ENCODE measurements at places on chromosomes 1 and 21.

GRCh38 chr1:17805869-17806684 lies 50.9 kb downstream of the ACTL8 start:
- no peak for DNase-seq

DNA sequence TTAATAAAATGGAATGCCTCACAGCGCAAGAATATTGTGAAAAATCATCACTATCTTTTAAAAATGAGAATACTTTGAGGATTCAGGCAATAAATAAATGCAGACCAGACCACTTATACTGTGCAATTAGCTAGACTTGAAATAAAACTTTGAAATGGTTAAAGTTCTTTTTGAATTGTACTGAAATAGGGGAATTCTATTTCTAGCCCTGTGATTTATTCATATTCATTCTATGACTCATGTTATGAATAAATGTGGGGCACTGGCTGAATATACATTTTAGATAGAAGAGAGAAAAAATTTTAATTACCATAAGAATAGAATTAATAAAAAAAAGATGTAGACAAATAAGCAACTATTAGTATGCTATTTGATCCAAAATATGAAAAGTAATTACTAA lies 16.4 kb upstream of the USP25 start:
- no peak for DNase-seq

DNA sequence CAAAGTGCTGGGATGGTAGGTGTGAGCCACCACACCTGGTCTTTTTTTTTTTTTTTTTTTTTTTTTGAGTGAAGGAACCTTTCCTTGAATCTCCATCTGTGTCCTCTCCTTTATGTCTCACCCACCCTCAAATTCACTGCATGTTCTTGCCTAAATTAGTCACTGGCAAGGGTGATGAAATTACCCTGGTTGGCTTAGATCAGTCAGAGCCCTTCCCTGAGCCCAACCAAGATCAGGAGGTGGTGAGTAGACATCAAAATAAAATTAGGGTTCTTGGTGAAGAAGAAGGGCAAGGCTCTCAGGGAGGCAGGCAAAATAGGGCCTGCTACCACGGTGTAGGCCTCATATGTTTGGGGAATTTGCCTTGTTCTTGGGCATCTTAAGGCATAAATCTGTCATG lies 5.3 kb upstream of the TNN start:
- DNase-seq = peak; percentile 11

DNA sequence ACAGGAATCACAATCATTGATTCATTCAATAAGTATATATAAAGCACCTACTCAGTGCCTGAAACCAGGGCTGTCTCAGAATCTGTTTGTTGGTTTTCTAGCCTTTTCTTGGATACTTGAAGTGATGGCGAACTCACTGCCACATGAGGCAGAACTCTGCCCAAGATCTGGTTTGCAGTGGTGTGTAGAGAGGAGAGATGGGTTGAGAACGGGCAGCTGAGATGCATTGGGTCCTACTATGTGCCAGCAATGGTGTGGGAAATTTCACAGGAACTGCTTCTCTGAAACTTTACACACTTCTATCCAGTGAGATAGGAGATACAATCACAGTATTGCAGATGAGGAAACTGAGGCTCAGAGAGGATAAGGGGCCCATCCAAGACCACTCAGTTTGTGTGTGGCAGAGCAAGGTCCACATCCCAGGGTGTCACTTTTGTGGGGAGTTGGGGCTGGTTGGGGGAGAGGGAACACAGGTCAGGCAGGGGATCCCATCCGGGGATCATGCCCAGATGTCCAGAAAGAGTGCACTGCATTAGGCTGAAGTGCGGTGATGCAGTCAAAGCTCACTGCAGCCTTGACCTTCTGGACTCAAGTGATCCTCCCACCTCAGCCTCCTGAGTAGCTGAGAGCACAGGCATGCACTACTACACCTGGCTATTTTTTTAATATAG lies 83.7 kb upstream of the IFFO2 start:
- DNase-seq = no peak

GRCh38 chr1:203455706-203456105 lies 19.9 kb upstream of the PRELP start:
- DNase-seq = no peak

DNA sequence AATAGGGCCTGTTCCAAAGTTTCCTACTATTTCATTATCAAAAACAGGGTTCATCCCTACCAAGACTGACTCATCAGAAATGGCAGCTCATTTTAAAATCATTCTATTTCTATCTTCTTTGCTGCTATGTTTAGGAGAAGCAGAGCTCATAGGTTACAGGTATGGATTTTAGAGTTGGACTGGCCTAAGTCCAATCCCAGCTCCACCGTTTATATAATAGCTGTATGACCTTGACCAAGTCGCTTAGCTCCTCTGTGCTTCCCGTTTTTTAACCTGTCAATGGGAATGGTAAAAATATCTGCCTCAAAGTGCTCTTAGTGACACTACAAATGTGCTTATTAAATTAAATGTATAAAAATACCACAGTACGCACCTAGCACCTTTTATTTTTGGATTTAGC lies 412.6 kb downstream of the ZP4 start:
- DNase-seq = no peak

- no peak for DNase-seq
Measured at GRCh38 chr1:221716713-221717484, 25.0 kb downstream of the DUSP10 start.

- no peak for DNase-seq
Measured at GRCh38 chr1:75613916-75614315, 3.0 kb upstream of the SLC44A5 start.

DNA sequence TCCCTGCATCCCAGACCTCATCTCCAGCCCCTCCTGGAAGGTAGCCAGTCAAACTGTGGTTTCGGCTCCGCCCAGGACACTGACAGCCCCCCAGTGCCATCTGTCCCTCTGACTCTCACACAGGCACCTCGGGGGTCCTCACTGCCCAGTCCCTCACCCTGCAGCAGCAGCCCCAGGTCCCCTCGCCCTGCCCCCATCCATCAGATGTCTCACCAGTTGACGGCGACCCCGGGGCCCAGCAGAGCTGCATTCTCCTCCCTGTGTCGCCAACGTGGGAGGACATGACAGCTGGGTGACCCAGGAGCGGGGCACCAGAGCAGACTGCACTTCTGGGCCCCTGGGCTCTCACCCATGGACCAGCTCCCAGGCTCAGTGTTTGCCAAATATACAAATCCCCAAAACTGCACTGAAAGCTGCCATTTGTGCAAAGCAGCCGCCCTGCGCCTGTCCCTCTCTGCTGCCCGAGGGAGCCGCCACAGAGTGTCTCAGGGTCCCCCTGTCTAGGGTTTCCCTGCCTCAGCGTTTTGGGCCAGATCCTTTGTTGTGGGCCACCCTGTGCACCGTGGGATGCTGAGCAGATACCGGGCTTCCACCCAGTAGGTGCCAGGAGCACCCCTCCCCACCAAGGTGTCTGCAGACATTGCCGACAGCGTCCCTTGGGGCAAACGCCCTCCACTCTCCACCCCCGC lies 48.2 kb downstream of the PRDM15 start:
- no peak for DNase-seq

GRCh38 chr1:40350391-40350790 lies 23.1 kb upstream of the SMAP2 start:
- DNase-seq = no peak

- DNase-seq = no peak
Measured at GRCh38 chr1:99424087-99424486, 159.8 kb downstream of the PLPPR4 start.

DNA sequence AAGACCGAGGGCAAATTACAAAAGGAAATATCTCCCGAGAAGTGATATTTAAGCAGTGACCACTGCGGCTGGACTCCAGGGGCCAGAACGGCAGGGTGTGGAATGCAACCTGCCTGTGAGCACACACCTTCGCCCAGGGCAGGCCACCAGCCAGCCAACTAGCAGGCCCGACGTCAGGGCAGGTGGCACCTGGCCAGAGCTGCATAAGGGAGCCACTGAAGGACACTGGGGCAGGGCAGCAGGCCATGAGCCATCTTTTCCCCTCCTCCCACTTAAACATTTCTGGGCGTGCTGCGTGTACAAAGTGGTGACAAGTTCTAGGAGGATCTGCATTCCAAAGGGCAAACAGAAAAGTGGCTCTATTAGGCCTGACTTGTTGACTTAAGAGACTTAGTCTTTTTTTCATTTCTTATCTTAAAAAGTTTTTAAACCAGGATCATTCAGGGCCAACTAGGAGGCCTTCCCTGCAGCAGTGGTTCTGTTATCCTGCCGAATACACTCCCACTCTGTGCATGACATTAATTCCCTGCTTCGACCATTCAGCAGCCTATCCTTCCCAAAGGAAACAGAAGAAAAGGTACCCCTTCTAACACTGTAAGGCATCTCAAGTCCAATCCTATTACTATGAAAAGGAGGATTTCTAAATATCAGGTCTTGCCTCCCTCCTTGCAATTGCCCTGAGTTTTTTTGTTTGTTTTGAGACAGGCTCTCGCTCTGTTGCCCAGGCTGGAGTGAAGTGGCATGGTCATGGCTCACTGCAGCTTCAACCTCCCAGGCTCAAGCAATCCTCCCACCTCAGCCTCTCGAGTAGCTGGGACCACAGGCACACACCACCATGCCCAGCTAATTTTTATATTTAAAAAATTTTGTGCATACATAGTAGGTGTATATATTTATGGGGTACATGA lies 96.3 kb downstream of the BCAR3 start:
- no peak for DNase-seq

DNA sequence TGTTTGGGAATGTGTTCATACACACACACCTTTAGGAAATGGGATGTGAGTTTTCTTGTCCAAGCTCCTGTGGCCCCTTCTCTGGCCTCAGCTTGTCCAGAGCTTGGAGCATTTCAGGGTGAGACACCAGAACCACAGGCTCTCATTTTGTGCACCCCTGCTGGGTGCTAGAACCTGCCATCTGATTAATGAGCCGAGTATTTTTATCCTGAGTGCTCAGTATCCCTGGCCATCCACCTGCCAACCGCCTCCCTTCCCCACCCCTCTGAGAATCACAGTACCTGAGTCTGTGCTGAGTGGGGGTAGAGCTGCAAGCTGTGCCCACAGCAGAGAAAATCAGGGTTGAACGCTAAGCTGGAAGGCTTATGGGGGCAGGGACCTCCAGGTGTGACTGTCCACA lies 1.4 kb downstream of the CASQ1 start:
- DNase-seq = no peak

DNA sequence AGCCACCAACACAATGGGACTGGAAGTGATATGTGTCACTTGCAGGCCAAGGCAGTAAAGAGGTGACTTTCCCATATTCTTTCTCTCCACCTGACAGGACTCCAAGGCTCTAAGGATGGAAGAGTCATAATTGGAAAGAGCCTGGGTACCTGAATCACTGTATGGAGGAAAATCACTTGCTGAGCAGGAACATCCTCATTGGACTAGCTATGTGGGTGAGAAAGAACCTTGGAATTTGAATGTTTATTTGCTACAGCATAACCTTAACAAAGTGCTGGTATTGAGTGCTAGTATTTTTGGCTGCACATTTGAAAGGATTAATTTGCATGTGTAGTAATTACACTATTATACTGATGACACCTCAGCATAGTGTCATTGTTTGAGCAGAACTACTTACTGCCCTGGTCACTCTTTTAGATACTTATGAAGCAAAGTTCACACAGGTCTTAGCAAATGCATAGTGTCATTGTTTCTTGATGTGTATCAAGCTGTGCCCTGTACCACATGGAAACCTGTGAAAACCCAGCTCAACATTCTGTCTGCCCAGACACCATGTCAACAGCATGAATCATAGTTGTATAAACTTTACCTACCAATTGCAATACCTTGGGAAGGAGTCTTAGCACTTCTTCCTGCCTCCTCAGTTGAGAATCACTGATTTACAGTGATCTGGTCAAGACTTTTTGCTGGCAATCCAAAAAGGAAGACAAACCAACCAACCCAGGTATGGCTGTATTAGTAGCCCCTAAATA lies 5.1 kb upstream of the S100A10 start:
- DNase-seq = no peak

- DNase-seq = no peak
Measured at GRCh38 chr21:31293986-31294385, 50.1 kb downstream of the TIAM1 start.

- DNase-seq = no peak
Measured at GRCh38 chr1:183877053-183877720, 72.3 kb downstream of the RGL1 start.

GRCh38 chr1:246728311-246728710 lies 4.1 kb downstream of the SCCPDH start:
- DNase-seq = no peak

GRCh38 chr1:116918714-116919357 lies 9.1 kb downstream of the PTGFRN start:
- DNase-seq = no peak

DNA sequence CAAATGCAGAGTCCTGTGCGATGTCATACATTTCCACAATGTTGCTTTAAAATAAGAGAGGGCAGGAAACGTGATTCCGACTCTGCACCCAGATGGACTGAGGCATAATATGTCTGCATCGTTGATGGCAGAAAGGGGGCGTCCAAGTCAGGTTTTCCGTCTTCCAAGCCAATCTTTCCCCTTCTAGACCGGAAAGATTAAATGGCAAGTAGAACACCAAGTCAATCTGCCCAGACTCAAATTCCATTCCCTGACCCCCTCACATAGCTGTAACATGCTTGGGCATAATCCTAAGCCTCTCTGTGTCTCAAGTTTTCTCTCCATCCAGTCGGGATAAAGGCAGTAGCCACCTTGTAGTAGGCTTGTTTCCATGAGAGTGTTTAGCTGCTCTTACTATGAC lies 14.4 kb downstream of the PCP4 start:
- DNase-seq = no peak

- DNase-seq = no peak
Measured at GRCh38 chr21:37620401-37620800, 253.8 kb downstream of the DYRK1A start.

GRCh38 chr1:82073659-82074058 lies 272.9 kb downstream of the ADGRL2 start:
- DNase-seq = no peak

DNA sequence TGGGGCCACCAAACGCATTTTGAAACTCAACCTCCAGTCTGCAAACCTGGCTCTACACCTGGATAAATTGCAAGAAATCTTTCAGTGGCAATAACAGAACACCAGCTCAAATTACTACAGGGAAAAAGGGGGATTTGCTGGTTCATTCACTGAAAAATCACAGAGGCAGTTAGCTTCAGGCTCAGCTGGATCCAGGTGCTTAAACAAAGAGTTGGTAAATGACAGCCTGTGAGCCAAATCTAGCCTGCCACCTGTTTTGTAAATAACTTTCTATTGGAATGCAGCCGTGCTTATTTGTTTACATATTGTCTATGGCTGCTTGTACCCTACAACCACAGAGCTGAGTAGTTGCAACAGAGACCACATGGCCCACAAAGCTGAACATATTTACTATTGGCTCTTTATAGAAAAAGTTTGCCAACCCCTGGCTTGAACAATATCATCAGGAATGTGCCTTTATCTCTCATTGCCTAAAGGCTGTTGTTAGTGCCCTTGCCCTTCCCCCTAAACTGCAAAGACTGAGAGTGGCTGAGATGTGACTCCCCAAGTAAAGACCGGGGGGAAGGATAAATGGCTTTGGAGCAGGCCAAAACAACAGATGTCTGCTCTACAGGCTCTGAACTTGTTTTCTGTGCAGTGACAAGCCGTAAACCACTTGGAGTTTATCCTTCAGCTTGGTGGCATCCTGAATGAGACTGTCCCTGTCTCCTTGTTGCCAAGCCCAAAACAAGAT lies 21.5 kb upstream of the PTPRF start:
- no peak for DNase-seq
